ENCODE measurements at places on chromosomes 3 and 15.
A peak's percentile ranks its signal among the peaks of the same experiment; 100 is the strongest.

DNA sequence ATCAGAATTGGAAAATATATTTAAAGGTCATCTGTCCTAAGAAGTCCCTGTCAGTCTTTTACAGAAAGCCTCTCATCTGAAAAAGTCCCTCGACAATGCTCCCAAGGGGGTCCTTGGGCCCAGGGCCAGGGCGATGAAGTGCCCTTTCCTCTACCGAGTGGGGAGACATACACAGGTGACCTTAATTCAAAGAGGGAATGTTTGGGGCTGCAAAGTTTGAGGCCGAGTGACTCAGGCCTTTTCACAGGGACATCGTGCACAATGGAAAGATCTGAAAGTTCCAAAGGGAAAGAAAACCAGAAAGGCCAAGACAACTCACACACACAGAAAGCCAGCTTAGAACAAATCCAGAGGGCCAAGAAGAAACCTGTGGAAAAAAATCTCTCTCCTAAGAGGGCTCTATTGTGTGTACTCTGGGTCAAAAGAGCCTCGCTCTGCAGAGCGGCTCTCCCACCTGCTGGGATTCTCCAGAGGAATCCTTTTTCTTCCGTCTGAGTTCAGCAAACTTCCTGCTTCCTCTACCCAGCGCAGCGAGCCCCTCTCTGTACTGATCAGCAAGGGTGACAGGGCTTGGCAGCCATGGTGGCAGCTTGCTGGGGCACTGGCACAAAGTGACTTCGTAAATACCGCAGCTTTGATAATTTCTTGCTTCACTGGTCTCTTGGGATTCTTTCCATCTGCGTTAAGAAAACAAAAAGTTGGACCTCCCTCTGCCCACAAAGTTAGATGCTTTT lies 259.1 kb downstream of the OPA1 start:
- DNase-seq, result no peak

GRCh38 chr3:40645883-40646282 lies 121.1 kb downstream of the ZNF621 start:
- DNase-seq, result no peak

DNA sequence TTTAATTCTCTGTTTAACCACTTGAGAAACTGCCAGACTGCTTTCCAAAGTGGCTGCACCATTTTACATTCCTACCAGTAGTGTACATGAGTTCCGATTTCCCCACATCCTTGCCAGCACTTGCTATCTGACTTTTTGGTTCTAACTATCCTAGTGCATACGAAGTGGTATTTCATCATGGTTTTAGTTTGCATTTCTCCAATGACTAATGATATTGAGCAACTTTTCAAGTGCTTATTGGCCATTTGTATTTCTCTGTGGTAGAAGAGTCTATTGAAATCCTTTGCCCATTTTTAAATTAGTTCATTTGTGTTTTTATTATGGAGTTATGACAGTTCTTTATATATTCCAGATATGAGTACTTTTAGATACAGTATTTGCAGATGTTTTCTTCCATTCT lies 247.8 kb downstream of the GABRB3 start:
- peak; percentile 2 for DNase-seq

- peak; percentile 77 for DNase-seq
These were observed 99.2 kb upstream of the TRPM1 start for GRCh38 chr15:31200735-31201151.
